ENCODE measurements at places on chromosomes 3 and 15.

DNA sequence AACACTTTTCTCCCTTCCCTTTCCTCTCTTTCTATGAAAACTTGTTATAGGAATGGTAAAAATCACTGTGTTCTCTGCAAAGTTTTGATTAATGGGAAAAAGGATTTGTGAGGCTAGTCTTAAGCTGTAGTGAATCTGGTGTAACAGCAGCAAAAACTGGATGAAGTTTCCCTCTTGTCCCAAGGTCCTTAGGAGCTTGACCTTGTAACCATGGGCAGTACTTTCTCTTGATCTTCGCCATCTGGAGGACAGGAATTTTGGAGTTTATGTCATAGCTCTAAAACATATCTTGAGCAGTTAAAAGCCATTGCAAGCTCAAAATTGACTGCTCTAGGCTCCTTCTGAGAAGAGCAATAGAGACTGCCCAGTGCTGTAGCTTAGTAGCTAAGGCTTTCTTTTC, 56.5 kb upstream of the GPD1L start:
- DNase-seq, result no peak

- DNase-seq, result no peak
Measured at GRCh38 chr3:31523543-31523942, 9.2 kb upstream of the STT3B start.

DNA sequence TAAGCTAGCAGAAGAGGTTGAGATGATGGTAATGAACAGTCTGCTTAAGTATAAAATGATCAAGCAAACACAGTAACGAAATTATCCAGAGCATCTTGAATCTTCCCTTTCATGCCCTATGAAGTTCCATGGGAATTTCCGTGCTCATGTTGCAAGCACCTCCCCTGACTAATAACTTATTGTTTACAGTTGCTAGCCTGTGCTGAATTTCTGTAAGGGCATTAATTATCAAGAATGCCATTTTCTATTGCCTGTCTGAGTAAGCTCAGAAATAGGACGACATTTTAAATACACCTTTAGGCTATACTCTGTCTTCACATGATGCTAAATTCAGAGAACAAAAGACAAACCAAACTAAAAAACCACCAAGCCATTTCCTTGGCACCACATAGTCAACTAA, 257.5 kb upstream of the LRTM1 start:
- no peak for DNase-seq

- no peak for DNase-seq
Measured at GRCh38 chr15:49315391-49315823, 107.6 kb upstream of the FGF7 start.

GRCh38 chr3:177777699-177778098, 580.4 kb upstream of the TBL1XR1 start:
- DNase-seq, result peak; percentile 36

DNA sequence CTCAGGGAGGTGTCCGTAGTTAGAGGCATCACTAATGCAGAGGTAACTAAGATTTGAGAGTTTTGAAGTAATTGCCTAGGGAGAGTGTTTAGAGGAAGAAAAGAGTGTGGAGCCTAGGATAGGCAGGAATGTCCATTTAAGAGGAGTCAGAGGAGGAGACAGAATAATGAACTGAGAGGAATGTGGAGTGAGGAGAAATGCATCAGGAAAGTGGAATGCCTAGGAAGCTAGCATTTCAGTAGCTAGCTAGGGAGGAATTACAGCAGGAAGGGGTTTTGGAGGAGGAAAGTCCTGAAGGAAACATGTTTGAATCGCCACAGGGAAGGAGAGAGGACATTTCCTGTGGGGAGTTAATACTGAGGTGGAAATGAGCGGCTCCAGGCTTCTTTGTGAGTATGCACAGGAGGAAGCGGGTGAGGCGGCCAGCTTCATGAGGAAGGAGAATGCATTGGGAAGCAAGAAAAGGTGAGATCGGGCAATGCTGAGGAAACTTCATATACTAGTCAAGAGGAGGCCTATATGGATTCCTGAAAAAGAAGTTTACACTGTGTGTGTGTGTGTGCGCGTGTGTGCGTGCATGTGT, 154.3 kb downstream of the TMEM108 start:
- DNase-seq, result no peak

- DNase-seq, result no peak
Measured at GRCh38 chr15:73901126-73901810, 25.0 kb upstream of the LOXL1 start.

DNA sequence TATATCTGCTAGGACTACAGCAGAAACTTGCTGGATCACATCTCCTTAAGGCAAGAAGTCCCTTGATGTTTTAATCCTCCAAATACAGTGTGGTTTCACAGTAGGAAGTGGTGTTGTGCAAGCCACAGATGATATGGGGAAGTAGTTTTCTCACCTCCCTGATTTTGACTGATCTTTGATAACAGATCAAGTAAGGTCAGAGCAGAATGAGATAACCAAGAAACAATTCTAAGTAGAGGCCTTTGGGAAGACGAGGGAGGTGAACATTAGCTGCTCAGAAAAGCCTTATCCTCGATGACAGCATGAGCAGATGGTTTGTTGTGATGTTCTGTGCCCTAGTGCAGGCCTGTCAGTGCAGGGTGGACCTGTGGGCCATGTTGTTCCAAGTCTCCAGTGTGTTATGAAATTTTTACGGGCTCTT, 61.3 kb downstream of the RIOX2 start:
- DNase-seq, result no peak

- DNase-seq, result no peak
Measured at GRCh38 chr3:50203809-50204803, 965 bp upstream of the SLC38A3 start.

- no peak for DNase-seq
Measured at GRCh38 chr3:138449490-138449889, 15.1 kb downstream of the ESYT3 start.

GRCh38 chr3:161700998-161701397, 204.4 kb downstream of the OTOL1 start:
- DNase-seq, result no peak

GRCh38 chr15:68407886-68408881, 23.8 kb downstream of the ITGA11 start:
- no peak for DNase-seq

- DNase-seq, result no peak
Measured at GRCh38 chr3:189947068-189947467, 173.6 kb downstream of the P3H2 start.

DNA sequence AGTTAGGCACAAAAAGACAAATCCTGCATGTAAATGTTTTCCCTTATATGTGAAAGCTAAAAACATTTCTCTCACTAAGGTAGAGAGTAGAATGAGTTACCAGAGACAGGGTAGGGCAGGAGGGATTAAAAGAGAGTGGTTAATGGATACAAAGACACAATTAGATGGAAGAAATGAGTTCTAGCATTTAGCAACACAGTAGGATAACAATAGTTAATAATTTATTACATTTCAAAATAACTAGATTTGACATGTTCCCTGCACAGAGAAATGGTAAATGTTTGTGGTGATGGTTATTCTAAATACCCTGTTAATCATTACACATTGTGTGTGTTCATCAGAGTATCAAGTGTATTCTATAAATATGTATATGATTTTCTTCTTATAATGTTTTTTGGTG, 1400.7 kb downstream of the OTOL1 start:
- DNase-seq, result no peak

DNA sequence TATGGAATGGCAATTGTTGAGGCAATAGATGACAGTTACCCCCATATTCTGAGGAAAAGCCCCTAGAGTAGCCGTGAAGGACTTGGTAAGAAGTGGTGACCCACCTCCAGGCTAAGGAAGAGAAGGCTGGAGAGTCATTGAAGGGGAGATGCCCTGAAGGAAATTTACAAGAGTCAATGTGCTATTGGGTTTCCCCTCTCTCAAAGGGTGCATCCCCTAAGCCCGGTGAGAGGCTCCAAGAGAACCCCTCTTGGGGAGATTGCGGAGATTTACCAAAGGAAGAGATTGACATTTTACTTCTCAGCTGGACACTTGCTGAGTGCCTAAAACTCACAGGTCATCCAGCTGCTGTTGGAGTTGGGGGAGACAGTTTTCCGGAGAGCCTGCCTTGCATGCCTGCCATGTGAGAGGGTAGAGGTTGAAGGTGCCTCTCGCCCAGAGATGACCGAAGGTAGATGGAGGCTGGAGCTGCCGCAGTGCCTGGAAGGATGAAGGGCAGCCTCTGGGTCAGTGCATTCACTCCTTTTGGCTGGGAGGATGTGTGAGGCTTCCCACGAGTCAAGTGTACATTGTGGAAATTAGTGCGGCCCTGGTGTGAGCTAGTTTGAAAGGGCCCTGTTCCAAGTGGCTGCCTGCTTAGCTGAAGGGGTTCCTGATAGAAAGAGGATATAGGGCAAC, 30.7 kb downstream of the MESD start:
- no peak for DNase-seq

- no peak for DNase-seq
Measured at GRCh38 chr3:61146010-61146890, 105.0 kb downstream of the FHIT start.

DNA sequence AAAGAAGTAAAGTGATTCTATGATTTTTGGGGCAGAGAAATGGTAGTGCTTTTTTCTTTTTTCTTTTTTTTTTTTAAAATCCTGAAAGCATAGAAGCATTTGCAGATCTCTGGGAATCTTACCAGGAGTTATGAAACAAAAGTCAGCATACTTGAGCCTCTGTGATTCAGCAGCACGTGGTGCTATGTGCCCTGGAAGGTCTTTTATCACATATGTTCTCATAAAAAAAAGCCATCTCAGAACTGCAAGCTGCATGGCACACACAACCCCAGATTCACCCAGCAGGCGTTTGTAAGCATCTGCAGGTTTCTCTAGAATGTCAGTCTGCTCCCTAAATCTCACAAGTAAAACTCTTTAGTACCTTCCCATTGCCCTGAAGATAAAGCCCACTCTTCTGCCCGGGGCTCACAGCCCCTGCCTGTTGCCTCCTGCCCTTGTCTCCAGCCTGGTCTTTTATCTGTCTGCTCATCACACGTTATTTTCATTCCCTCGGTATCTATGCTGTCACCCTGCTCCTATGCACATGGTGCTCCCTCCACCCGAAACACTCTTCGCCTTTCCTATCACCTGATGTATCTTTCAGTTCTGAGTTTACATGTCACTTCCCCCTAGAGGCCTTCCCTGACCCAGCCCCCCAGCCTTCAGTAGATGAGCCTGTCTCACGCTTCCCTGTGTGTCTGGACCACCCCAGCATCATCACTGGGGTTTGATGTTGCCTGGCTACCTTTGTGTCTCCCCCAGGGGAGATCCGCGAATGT, 72.4 kb downstream of the CHDH start:
- peak; percentile 59 for DNase-seq

DNA sequence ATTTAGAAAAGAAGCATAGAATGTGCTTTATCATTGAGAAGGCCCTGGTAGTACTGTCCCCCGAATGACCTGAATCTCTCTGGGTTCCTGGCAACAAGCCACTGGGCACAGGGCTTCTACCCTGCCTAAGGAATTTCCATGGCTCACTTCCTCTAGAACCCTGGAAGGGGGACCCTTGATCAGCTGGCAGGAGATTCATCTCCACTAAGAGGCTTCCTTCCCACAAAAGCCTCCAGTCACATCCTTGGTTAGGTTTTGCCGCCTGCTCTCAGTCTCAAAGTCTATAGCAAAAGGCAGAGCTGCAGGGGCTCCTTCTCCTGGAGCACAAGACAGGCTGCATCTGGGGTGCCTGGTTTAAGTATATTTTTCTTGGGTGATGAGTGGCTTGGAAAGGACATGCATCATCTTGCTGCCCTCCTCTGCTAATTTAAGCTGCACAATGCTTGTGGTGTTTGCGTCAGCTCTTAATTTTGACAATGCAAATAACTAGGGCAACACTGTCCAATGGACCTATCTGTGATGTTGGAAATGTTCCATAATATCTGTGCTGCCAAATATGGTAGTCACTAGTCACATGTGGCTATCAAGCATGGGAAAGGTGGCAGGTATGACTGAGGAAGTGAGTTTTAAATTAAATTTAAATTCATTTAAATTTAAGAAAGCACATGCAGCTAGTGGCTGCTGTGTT, 33.4 kb upstream of the RARRES1 start:
- DNase-seq, result no peak

DNA sequence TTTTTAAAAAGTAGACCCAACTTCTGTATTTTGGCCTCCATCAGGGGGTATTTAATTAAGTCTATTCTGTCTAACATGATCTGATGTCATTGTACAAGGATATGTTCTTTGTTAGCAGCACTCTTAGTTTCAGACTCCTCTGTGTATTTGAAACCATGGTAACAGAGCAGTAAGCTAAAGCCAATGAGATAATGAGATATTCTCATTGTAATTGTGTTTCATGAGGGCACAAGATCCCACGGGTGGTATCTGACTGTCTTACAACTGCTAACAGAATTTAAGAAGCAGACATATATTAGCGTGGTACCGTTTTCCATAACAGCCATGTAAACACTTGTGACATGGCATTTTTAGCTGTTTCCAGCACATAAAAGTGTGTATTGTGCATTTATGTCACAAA, 251.2 kb upstream of the VEPH1 start:
- DNase-seq, result no peak

GRCh38 chr15:48778331-48778730, 32.5 kb downstream of the CEP152 start:
- DNase-seq, result no peak

DNA sequence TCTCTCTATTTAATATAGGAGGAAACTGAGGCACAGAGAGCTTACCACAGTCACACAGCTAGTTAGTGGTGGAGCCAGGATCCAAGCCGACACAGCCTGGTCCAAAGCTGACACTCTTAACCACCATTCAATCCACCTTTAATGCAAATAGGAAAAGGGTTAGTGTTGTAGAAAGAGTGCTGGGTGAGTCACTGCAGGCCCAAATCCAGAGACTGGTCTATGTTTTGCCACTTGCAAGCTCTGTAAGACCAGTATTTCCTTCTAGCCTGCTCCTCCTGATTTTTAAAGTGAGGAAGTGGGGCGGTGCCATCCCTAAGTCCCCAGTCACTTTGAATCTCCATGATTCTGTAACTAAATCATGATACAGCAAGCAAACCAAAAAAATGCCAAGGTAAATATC, 111.0 kb downstream of the MECOM start:
- no peak for DNase-seq

DNA sequence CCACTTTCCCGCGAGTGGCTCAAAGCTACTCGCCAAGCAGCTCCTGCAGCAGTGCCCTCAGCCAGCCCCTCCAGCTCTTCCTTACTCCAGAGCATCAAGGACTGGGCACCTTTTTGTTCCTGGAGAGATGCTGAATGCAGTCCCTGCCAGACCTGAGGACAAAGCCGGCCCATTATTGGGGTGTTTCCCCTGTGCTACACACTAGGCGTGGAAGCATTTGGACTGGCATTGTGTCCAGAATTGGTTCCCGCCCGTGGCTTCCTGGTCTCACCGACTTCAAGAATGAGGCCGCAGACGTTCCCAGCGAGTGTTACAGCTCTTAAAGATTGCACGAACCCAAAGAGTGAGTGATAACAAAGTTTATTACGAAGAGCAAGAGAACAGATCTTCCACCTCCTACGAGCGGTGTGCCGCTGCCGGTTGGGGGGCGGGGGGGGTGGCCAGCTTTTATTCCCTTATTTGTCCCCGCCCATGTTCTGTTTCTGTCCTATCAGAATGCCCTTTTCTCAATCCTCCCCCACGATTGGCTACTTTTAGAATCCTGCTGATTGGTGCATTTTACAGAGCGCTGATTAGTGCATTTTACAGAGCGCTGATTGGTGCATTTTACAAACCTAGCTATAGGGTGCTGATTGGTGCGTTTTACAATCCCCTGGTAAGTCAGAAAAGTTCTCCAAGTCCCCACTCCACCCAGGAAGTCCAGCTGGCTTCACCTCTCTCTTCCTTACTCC, 62.4 kb downstream of the NSMCE3 start:
- no peak for DNase-seq

Data from GM19239 (cell line).